ENCODE measurements at places on chromosomes 7 and 10. TPM values are rescaled to one million over a fixed set of nuclear protein-coding genes. Genes with fewer than 3 reads are reported as not detected.

Gene CLEC2L
- total RNA-seq, result not detected

Gene SKIDA1
- total RNA-seq, result 0.10 TPM

- H3K27me3 ChIP-seq, result no peaks in the 10 kb centered on the region
- no peak for DNase-seq
- no peak overlapping the region for H3K27ac ChIP-seq
- H3K4me3 ChIP-seq, result no peak overlapping the region
- no peaks in the 10 kb centered on the region for H3K4me1 ChIP-seq
Observed at GRCh38 chr7:38744746-38745145, 113.6 kb upstream of the AMPH start.

GRCh38 chr10:60334991-60335390, 54.7 kb downstream of the ANK3 start:
- H3K36me3 ChIP-seq, result no peaks in the 10 kb centered on the region
- H3K27me3 ChIP-seq, result no peaks in the 10 kb centered on the region
- no peak for DNase-seq

GRCh38 chr7:92517631-92518030, 10.7 kb downstream of the PEX1 start:
- no peak for DNase-seq
- no peak overlapping the region for H3K4me3 ChIP-seq
- H3K27ac ChIP-seq, result no peak overlapping the region
- H3K36me3 ChIP-seq, result no peaks in the 10 kb centered on the region
- H3K4me1 ChIP-seq, result no peaks in the 10 kb centered on the region

DNA sequence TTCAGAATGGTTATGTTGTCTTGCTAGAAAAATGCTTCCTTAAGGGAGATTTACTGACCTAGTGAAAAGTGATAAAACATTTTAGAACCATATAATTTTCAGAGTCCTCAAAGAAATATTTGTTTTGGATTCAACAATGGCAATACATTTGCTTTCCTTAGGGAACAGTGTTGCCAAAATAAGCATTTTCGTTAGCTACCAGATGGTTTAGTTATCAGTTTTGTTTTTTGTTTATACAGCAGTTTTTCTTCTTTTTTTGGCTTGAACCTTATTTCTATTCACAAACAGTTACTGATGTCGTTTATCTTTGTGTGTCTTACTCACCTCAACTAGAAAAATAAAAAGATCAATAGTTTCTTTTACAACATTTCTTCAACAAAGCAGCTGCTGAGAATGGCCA, 48.6 kb downstream of the EXOC4 start:
- no peaks in the 10 kb centered on the region for H3K4me1 ChIP-seq
- H3K36me3 ChIP-seq, result no peaks in the 10 kb centered on the region
- DNase-seq, result no peak
- H3K27me3 ChIP-seq, result no peaks in the 10 kb centered on the region
- no peak overlapping the region for H3K27ac ChIP-seq

All from colonic mucosa (tissue), 4 donors.